ENCODE measurements at places on chromosomes 16 and 17.
A peak's percentile ranks its signal among the peaks of the same experiment; 100 is the strongest.

- no peak for DNase-seq
These were observed 54.6 kb downstream of the CREBBP start for GRCh38 chr16:3825940-3826339.

DNA sequence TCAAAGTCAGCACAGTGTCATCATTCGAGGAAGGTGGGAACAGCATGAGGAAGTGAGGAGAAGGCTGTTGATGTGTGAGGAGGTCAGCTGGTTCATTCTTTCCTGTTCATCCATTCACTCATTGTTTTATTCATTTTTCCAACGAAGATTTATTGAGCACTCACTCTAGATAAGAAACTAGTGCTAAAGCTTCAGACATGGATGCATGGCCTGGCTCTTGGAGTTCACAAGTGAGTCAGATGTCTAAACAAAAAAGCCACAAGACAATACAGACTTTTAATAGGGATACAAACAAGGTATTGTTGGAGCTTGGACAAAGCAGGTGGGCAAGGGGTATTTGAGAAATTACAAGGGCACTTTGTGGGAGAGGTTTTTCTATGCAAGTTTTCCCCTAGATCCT lies 31.3 kb upstream of the MPHOSPH6 start:
- DNase-seq: no peak

DNA sequence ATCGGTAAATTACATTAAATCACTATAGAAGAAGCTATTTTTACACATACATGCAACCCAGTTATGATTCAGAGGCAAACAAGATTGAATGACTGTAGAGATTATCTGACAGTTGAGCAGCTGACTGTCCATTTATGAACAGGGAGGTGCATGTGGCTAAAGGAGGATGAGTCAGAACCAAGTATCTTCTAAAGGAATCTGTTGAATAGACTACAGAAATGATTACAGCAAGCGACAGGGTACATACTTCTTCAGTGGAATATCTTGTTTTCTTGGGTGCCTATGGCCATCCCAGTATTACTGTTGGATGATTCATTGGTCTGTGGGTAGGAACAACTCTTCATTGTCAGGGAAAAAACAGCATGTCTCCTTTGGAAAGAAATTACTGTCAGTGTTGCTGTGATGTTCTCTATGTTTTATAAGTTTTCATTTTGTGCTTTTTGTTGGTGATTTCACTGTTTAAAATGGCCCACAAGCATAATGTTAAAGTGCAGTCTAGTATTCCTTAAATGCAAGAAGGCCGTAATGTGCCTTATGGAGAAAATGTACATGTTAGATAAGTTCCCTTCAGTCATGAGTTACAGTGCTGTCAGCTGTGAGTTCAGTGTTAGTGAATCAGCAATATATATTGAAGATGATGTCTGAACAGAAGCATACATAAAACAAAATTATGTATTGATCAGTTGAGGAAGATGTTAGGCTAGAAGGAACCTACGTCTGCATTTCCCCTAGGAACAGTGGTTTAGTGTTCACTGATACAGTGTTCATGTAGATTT lies 27.0 kb downstream of the CBFB start:
- DNase-seq: peak; percentile 77

- DNase-seq: peak; percentile 12
These were observed 1.0 kb upstream of the CCNF start for GRCh38 chr16:2428051-2428783.

DNA sequence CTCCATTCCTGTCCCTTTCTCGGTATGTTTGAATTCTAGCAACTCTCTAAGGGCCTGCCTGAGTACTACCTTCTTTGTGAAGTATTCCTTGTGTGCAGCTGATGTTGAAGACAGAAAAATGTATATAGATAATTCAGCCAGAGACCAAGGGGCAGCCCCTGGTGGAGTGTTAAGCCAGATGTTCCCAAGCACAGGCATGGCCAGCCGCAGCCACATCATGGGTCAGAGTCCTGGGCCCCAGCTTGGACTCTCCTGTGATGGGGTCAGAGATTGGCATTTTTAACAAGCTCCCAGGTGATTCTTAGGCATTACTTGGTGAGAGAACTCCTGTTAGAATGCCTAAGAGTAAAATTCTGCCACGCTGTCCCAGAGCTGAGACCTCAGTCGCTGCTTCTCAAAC lies 100.8 kb downstream of the IRF8 start:
- DNase-seq: no peak

DNA sequence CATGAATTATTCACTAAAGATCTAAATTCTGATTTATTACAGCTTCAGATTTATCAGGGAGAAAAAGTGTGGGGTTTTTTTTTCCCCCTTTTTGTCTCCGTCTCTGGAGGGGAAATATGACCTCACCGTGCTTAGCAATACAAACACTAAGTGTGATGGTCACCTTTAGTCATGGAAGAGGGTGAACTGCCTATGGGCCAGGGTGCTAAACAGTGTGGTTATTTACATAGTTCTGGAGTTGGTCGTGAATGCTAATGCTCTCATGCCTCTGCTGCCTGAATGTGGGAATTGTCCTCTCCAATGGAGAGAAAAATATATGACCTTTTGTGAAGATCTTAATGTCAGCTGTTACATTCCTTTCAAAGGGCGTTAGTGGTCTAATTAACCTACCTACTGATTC lies 44.8 kb upstream of the MSI2 start:
- no peak for DNase-seq

GRCh38 chr16:23374721-23375510 lies 72.8 kb downstream of the SCNN1B start:
- no peak for DNase-seq

- no peak for DNase-seq
These were observed 150.7 kb downstream of the SOCS1 start for GRCh38 chr16:11105038-11105903.

- no peak for DNase-seq
These were observed 8.6 kb downstream of the MAPT start for GRCh38 chr17:45902892-45903346.

- no peak for DNase-seq
These were observed 2.0 kb downstream of the TRIM47 start for GRCh38 chr17:75876190-75876937.

DNA sequence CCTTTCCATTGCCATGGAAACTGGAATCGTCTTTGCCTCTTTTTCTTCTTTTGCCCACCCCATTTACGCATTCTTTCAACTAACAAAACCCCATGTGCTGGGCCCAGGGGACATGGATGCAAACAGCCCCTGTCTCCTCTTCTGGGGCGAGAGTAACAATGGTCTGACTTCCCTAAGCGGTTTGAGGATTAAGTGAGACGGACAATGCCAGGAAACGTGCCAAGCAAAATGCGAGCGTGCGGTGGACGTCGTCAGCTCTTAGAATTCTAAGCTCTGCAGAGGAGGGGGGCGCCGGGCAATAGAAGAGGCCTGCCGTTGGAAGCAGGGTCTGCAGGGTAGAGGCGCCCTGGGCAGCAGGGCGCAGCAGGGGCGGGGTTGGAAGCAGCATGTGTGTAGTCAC lies 42.4 kb upstream of the JPH3 start:
- DNase-seq: no peak

- DNase-seq: no peak
These were observed 99.2 kb downstream of the ZNF778 start for GRCh38 chr16:89316701-89317100.

- DNase-seq: no peak
These were observed 782 bp downstream of the FAM83G start for GRCh38 chr17:19003543-19004420.

- DNase-seq: no peak
These were observed 2.7 kb downstream of the NLRP1 start for GRCh38 chr17:5581655-5582054.

GRCh38 chr16:7304958-7305357 lies 27.7 kb upstream of the RBFOX1 start:
- DNase-seq: no peak

GRCh38 chr17:2053380-2054261 lies 1.3 kb upstream of the HIC1 start:
- no peak for DNase-seq

DNA sequence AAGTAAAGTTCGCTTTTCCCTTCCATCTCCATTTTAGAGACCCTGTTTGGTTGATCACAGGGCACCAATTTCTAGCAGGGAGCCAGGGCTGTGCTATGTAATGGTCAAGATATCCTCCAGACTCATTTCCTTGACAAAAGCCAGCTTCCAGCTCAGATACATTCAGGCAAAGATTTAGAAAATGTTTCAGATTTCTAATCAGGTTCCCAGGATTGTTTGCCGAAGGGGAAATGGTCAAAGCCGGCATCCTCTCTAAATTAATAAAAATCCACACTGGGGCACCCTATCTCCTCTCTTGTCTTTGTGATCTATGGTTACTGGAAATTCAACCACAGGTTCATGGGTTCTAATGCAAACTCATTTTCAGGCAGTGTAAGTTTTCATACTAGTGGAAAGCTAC lies 686.8 kb upstream of the KIF2B start:
- DNase-seq: no peak

- no peak for DNase-seq
These were observed 3.7 kb downstream of the SOCS3 start for GRCh38 chr17:78356101-78356713.

- no peak for DNase-seq
These were observed 285.1 kb upstream of the CDH11 start for GRCh38 chr16:65406933-65407332.

GRCh38 chr16:48014349-48015135 lies 141.3 kb downstream of the ABCC12 start:
- no peak for DNase-seq

- no peak for DNase-seq
These were observed 32.1 kb upstream of the JPT2 start for GRCh38 chr16:1645914-1646525.

DNA sequence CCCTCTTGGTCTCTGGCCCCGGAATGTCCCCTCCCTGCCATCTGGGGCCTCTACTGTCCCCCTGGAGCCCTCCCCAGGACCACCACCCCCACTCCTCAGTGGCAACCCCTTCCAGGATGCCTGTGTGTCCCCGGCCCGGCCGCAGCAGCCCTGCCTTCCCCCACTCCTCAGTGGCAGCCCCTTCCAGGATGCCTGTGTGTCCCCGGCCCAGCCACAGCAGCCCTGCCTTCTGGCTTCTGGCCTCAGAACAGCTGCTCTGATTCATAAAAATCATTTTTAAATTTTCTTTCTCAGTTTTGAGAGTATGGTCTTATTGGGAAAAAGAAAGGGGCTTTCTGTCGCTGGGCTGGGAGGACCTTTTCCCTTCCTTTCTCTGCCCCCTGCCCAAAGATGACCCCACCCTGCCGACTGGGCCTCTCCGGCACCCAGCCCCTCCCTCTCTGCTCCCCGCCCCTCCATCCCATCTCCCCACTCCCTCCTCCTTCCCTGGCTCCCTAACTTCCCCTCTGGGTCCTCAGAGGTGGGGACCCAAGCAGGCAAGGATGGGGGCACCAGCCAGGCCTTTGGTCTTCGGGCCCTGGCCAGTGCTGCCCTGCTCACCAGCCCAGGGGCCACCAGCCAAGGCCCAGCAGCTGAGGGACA lies 40.5 kb downstream of the BAHCC1 start:
- DNase-seq: no peak

GRCh38 chr17:37109106-37109505 lies 160.4 kb downstream of the AATF start:
- DNase-seq: no peak

DNA sequence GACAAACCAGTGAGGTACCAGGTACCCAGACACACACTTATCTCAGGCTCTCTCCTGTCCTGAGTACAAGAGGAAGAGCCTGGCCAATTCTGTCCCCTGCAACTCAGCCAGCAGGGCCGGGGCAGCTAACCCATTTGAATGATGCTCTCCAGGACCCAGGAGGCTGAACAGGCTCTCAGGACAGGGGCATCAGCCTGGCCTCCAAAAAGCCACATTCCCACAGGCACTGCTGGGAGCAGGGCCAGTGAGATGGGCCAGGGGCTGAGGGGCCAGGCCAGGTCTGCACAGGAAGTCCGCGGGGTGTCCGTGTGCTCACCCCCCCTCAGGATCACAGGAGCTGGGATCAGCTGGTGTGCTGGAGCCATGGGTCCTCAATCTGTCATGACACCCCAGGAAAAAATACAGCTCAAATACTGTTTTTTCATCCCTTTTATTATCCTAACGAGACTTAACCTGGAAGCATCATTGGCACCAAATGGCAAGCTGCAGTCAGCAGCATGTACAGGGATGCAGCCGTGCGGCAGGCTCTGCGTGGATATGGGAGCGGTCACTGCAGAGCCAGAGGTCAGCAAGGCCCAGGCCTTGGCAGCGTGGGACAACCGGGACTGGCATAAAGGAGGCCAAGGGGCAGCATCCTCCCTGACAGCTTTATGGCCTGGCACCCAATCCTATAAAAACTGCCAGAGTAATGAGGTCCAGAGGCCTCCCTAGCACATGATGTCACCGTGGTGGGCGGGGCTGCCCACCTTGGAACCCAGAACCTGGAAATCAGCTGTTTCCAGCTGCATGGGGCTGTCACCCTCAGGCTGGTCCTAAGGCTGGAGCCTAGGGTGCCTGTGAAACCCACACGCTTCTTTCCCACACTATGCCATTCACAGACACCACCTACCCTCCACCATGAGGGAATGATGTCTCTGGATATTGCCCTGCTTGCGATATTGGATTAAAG lies 276.7 kb downstream of the C16orf95 start:
- DNase-seq: no peak

- DNase-seq: no peak
These were observed 13.1 kb downstream of the SPATA33 start for GRCh38 chr16:89670496-89671431.

- no peak for DNase-seq
These were observed 22.4 kb upstream of the CBX2 start for GRCh38 chr17:79755591-79755990.

DNA sequence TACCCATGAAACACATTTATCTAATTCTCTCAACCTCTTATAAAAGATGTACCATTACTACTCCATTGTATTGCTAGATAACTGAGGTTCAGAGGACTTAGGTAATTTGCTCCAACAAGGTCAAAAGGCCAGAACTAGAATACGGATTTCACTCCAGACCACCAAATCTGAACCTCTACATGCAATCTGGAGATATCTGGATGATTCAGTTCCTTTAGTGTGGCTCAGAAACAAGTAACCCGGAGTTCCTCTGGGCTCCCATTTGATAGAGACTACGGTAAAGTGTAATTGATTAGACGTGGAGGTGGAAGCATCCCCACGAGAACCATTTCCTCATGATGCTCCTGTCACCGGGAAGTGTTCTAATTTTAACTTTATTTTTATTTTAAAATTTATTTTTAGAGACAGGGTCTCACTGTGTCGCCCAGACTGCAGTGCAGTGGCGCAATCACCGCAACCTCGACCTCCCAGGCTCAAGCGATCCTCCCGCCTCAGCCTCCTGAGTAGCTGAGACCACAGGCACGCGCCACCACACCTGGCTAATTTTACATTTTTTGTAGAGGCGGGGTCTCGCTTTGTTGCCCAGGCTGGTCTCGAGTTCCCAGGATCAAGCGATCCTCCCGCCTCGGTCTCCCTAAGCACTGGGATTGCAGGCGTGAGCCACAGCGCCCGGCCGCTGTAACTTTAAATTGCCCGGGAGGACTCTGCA lies 608 bp upstream of the COX10 start:
- DNase-seq: no peak

- DNase-seq: no peak
These were observed 561 bp upstream of the HERPUD1 start for GRCh38 chr16:56931271-56931891.
